ENCODE measurements at places on chromosomes 13 and 19.

- peaks cover 85% of the 10 kb centered on the region for H3K36me3 ChIP-seq
- no peak for DNase-seq
- no peaks in the 10 kb centered on the region for H3K4me1 ChIP-seq
- no peaks in the 10 kb centered on the region for H3K27me3 ChIP-seq
Observed at GRCh38 chr19:24051516-24051915, 35.5 kb upstream of the ZNF254 start.

DNA sequence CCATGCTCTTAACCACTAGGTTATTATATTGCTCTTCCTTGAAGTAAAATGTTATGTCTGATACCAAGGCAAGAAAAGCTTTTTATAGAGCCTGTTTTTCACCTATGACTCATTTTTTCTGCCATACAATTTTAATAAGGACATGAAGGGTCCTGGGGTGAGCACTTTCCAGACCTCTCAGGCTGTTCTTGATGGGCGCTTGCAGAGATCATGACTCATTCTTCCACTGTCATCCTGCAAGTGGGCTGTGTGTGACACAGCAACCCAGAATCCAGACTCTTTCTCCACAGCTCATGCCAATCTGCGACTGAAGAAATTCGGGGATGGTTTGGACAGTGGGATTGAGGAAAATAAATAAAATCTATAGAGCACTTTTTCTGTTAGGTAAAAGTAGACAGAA lies 506.7 kb upstream of the NBEA start:
- H3K27me3 ChIP-seq = no peaks in the 10 kb centered on the region
- DNase-seq = no peak
- H3K27ac ChIP-seq = no peak overlapping the region
- H3K4me3 ChIP-seq = no peak overlapping the region

DNA sequence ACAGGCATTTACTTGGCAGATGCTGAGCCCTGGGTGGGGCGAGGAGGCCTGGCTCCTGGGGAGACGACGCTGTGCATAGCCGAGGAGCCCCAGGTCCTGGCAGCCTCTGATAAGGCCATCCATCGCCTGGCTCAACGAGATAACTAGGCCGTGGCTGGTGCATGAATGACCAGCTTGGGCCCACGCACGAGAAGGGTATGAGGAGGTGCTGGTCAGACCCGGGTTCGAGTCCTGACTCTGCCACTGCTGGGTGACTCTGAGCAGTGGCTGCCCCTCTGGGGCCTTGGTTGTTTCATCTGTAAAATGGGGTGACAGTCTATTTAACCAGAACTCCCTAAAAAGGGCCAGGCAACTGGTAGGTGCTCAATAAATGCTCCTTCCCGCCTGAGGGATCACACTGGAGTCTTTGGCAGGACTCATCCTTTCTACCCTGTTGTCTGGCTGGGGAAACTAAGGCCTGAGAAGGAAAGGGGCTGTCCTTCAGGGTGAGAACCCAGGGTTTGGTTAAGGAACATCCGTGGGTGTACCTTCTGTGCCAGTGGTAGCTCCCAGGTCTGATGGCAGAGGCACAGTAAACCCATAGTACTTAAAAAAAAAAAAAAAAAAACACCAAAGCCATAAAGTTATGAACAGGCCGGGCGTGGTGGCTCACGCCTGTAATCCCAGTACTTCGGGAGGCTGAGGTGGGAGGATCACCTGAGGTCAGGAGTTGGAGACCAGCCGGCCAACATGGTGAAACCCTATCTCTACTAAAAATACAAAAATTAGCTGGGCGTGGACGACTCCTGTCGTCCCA lies 8.1 kb upstream of the ARRDC2 start:
- peak overlapping the region; percentile 81 for H3K4me3 ChIP-seq
- H3K4me1 ChIP-seq = peaks cover 5% of the 10 kb centered on the region
- peaks cover 42% of the 10 kb centered on the region for H3K27me3 ChIP-seq
- H3K36me3 ChIP-seq = no peaks in the 10 kb centered on the region
- no peak for DNase-seq

DNA sequence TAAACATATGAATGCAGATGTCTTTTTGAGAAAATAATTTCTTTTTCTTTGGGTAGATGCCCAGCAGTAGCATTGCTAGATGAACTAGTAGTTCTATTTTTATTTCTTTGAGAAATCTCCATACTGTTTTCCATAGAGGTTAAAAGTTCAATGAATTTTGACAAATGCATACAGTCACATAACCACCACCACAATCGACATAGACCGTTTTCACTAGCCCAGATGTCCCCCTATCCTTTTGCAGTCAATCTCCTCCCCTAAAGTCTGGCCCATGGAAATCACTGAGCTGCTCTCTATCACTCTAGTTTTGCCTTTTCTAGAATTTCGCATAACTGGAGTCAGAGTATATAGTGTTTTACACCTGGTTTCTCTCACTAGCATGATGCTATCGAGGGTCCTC lies 10.8 kb downstream of the FAM216B start:
- no peak for DNase-seq
- peaks cover 3% of the 10 kb centered on the region for H3K27me3 ChIP-seq
- H3K36me3 ChIP-seq = no peaks in the 10 kb centered on the region
- H3K4me3 ChIP-seq = no peak overlapping the region
- no peak overlapping the region for H3K27ac ChIP-seq

DNA sequence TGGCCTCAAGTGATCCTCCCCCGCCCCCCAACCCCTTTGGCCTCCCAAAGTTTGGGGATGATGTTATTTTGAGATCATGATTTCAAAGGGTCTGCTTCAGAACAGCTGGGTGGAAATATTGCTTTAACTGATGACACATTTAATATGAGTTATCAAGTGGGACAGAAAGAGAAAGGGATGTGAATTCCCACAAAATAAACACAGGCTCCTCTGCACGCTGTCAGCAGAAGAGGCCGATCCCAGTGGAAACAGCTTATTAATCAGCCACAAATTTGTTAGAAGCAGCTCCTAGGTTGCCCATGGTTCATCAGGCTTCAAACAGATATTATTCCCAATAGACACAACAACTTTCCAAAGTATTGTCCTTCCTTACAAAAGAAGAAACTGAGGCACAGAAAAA lies 4.7 kb downstream of the DCLK1 start:
- no peak overlapping the region for H3K27ac ChIP-seq
- H3K4me3 ChIP-seq = no peak overlapping the region
- no peaks in the 10 kb centered on the region for H3K36me3 ChIP-seq
- peaks cover 8% of the 10 kb centered on the region for H3K4me1 ChIP-seq
- DNase-seq = no peak
- H3K27me3 ChIP-seq = peaks cover 54% of the 10 kb centered on the region

DNA sequence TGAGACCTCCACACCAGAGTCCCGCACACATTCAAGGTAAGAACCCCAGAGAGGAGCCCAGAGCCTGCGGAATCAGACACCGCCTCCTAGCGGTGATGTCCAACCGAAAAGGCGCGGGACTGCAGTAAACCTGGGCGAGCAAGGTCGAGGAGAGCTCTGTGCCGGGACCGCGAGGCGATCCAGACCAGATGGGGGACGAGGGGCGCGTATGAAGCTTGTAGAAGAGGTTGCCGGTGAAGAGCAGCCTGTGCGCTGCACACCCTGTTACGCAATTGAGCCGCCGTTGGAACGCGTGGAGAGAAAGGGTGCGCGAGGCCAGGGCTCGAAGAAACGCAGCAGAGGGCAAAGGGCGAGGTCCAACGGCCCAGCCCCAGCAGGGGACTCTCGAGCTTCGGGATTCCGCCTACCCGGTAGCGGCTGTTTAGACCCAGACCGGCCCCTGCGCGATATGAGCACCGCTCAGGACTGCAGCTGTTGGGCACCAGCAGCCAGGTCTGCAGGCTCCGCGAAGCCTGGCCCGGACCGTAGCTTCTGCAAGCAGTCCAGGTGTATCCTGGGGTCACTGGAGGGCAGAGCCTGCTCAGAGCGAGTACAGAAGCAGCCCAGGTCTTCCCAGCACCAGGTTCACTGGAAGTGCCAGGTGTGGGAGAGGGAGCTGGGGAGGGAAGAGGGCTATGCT lies 65.9 kb upstream of the ZNF599 start:
- H3K27me3 ChIP-seq = peaks cover 56% of the 10 kb centered on the region
- no peaks in the 10 kb centered on the region for H3K36me3 ChIP-seq
- peak overlapping the region; percentile 63 for H3K4me3 ChIP-seq
- peaks cover 7% of the 10 kb centered on the region for H3K4me1 ChIP-seq

DNA sequence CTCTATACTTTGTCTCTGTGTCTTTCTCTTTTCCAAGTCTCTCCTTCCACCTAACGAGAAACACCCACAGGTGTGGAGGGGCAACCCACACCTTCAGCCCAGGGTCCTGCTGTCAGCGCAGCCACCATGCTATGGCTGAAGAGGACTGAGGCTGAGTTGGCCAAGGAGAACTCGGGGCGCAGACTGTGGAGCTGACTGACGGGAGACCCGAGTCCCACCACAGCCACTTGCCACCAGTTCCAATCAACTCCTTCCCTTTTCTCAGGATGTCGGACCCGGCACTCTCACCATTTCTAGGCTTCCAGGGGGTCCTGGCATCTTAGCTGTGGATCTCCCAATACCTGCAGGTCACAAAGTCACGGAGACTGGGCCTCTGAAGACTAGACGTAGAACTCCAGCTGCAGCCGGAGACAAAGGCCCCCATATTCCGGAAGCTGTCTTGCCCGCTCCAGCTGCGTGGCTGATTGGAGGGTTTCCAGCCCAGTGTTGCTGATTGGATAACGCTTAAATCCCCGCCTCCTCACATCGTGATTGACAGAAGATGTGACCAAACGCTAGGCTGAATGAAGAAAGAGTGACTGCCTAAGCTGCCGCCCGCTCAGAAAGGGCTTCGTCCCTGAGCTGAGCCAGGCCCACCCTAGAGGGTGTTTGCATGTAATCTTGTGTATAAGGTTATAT lies 63.6 kb downstream of the ZNF429 start:
- DNase-seq = no peak
- H3K27ac ChIP-seq = no peak overlapping the region
- no peaks in the 10 kb centered on the region for H3K36me3 ChIP-seq
- no peaks in the 10 kb centered on the region for H3K27me3 ChIP-seq

GRCh38 chr13:104015646-104016396 lies 949.6 kb upstream of the SLC10A2 start:
- peaks cover 30% of the 10 kb centered on the region for H3K4me1 ChIP-seq
- no peak for DNase-seq
- no peak overlapping the region for H3K4me3 ChIP-seq
- peaks cover 2% of the 10 kb centered on the region for H3K27me3 ChIP-seq
- H3K27ac ChIP-seq = no peak overlapping the region

- DNase-seq = peak; percentile 69
- peaks cover 11% of the 10 kb centered on the region for H3K36me3 ChIP-seq
- peaks cover 41% of the 10 kb centered on the region for H3K4me1 ChIP-seq
- no peak overlapping the region for H3K27ac ChIP-seq
- H3K27me3 ChIP-seq = no peaks in the 10 kb centered on the region
Observed at GRCh38 chr13:31431722-31432137, 232.0 kb downstream of the B3GLCT start.

GRCh38 chr13:95474992-95475391 lies 77.5 kb upstream of the CLDN10 start:
- no peak overlapping the region for H3K27ac ChIP-seq
- peak; percentile 9 for DNase-seq
- no peaks in the 10 kb centered on the region for H3K36me3 ChIP-seq
- no peak overlapping the region for H3K4me3 ChIP-seq
- H3K27me3 ChIP-seq = peaks cover 27% of the 10 kb centered on the region

- H3K27ac ChIP-seq = no peak overlapping the region
- H3K4me1 ChIP-seq = peaks cover 59% of the 10 kb centered on the region
- H3K36me3 ChIP-seq = peaks cover 34% of the 10 kb centered on the region
- H3K27me3 ChIP-seq = peaks cover 6% of the 10 kb centered on the region
- H3K4me3 ChIP-seq = no peak overlapping the region
Observed at GRCh38 chr13:112759053-112759452, 69.2 kb downstream of the ATP11A start.

DNA sequence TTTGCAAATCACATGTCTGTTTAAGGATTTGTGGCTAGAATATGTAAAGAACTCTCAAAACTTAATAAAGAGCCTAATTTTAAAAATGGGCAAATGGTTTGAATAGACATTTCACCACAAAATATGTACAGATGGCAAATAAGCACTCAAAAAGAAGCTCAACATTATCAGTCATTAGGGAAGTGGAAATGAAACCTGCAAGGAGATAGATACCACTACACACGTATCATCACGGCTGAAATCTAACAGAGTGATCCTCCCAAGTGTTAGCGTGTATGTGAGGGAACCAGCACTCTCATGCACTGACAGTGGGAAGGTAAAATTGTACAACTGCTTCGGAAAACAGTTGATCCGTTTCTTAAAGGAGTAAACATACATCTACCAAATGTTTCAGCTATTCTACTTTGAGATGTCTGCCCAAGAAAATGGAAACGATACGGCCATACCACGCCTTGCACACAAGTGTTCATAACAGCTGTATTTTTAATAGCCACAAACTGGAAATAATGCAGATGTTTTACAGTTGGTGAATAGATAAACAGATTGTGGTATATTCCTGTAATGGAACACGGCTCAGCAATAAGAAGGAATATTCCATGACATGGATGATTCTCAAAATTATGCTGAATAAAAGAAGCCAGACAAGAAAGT lies 14.5 kb downstream of the ARHGEF7 start:
- H3K36me3 ChIP-seq = no peaks in the 10 kb centered on the region
- H3K27me3 ChIP-seq = peaks cover 37% of the 10 kb centered on the region
- H3K27ac ChIP-seq = no peak overlapping the region
- peaks cover 7% of the 10 kb centered on the region for H3K4me1 ChIP-seq

- H3K36me3 ChIP-seq = no peaks in the 10 kb centered on the region
- no peak for DNase-seq
- no peaks in the 10 kb centered on the region for H3K4me1 ChIP-seq
Observed at GRCh38 chr13:44620057-44620456, 43.9 kb upstream of the TSC22D1 start.

- H3K27ac ChIP-seq = no peak overlapping the region
- H3K36me3 ChIP-seq = peaks cover 40% of the 10 kb centered on the region
- DNase-seq = no peak
- peaks cover 68% of the 10 kb centered on the region for H3K27me3 ChIP-seq
Observed at GRCh38 chr19:29533578-29534544, 8.1 kb downstream of the VSTM2B start.

DNA sequence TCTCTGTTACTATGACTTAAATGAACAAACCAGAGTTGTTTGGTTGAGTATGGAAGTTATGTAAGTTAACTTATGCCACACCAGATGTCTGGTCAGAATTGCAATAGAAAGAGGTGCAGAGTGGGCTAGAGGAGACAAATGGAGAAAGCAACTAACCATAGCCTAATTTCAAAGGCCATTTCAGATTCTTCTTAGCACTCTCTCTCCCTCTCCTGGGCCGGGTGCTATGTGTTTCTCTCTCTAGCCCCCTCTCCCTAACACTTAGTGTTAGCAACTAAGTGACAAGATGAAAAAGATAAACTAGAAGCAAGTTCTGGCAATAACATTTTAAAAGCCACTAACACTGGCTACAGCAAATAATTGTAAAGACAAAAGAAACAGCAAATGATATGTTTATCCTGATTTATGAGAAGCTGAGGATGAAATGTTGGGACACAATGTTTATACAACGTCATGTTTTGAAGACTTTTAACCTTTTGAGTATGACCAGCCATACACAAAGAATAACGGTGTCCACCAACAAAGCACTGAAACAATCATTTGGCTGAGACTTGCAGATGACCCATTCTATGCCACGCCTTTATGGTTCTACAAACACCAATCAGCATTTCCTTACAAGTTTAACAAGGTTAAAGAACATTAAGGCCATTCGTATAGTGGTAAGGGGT lies 18.6 kb downstream of the SERPINE3 start:
- no peak overlapping the region for H3K27ac ChIP-seq
- H3K27me3 ChIP-seq = no peaks in the 10 kb centered on the region
- no peak overlapping the region for H3K4me3 ChIP-seq
